ENCODE measurements at places on chromosomes 3 and 15. TPM values are rescaled to one million over a fixed set of nuclear protein-coding genes. Genes with fewer than 3 reads are reported as not detected.

The BDH1 gene
- 0.96 TPM for total RNA-seq

The TMEM266 gene
- 0.36 TPM for total RNA-seq

The DUOXA2 gene
- total RNA-seq: not detected

The CASR gene
- total RNA-seq: not detected

The NRG4 gene
- 0.18 TPM for total RNA-seq

- DNase-seq: peak; percentile 1
Measured at GRCh38 chr3:143795874-143796273, 52.4 kb downstream of the SLC9A9 start.

- DNase-seq: peak; percentile 45
Measured at GRCh38 chr3:157493627-157494550, 9.3 kb downstream of the VEPH1 start.

DNA sequence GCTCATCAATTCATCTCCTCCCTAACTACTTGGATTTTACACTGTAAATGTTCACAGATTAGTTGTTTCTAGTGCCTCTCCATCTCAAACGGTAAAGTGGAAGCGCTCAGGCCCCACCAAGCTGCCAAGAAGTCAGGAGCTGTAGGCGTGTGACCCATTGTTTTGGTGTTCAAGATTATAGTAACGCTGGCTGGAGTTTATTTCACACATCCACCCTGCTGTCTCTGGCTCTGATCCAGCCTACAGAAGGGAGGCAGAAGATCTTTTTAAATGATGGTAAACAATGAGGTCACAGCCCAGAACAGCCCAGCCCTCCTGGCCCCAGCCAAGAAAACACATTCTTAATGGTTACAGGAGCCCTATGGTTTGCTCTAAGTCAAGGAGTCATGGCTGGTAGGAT lies 25.7 kb upstream of the GALNT15 start:
- peak; percentile 93 for DNase-seq
